A549 treated with ZK216348 at 1 μM for 4 hours (cell line): ENCODE measurements at places on chromosomes 4 and X. TPM values are rescaled to one million over a fixed set of nuclear protein-coding genes. Genes with fewer than 3 reads are reported as not detected.

The SH3TC1 gene
- total RNA-seq: 10.7 to 23.0 TPM (median 16.2 TPM) in 5 replicates

The GABRB1 gene
- total RNA-seq: not detected in 5 replicates

The CSAG3 gene
- total RNA-seq: not detected in 5 replicates

The NPY5R gene
- total RNA-seq: not detected in 5 replicates

The WNK3 gene
- total RNA-seq: 0.05 to 0.07 TPM in 2 of 5 replicates, not detected in the others

The CENPVL3 gene
- total RNA-seq: 0.09 to 0.45 TPM (median 0.15 TPM) in 5 replicates

The H2BW2 gene
- total RNA-seq: not detected in 5 replicates

The CENPI gene
- 8.2 to 14.1 TPM (median 12.5 TPM) in 5 replicates for total RNA-seq

The DGAT2L6 gene
- total RNA-seq: not detected in 5 replicates

The SRPX2 gene
- total RNA-seq: 2.4 to 5.3 TPM (median 3.3 TPM) in 5 replicates

The SAGE1 gene
- total RNA-seq: 0.05 TPM in 1 of 5 replicates, not detected in the others

The H2BW1 gene
- not detected in 5 replicates for total RNA-seq

The HHIP gene
- 0.72 to 1.6 TPM (median 1.3 TPM) in 5 replicates for total RNA-seq

The ARHGAP24 gene
- 2.9 to 4.5 TPM (median 3.9 TPM) in 5 replicates for total RNA-seq

The C4orf33 gene
- total RNA-seq: 3.7 to 7.6 TPM (median 4.9 TPM) in 5 replicates

The HAUS3 gene
- 4.6 to 8.5 TPM (median 7.8 TPM) in 5 replicates for total RNA-seq

The RTL3 gene
- total RNA-seq: 0.08 TPM in 1 of 5 replicates, not detected in the others

The SPATA4 gene
- 0.22 to 0.32 TPM (median 0.25 TPM) in 3 of 5 replicates, not detected in the others for total RNA-seq

The CLIC2 gene
- 0.11 to 0.20 TPM (median 0.12 TPM) in 3 of 5 replicates, not detected in the others for total RNA-seq

The MAPK10 gene
- total RNA-seq: 0.27 to 0.86 TPM (median 0.44 TPM) in 5 replicates

The EREG gene
- total RNA-seq: 13.3 to 34.4 TPM (median 26.5 TPM) in 5 replicates

The GYG2 gene
- total RNA-seq: 3.7 to 4.8 TPM (median 4.0 TPM) in 5 replicates

The IL2RG gene
- total RNA-seq: 0.09 to 0.21 TPM (median 0.18 TPM) in 3 of 5 replicates, not detected in the others

The DCHS2 gene
- 0.04 TPM in 1 of 5 replicates, not detected in the others for total RNA-seq

The KDR gene
- 0.05 to 0.11 TPM (median 0.09 TPM) in 3 of 5 replicates, not detected in the others for total RNA-seq

The SCML2 gene
- 6.8 to 8.9 TPM (median 7.3 TPM) in 5 replicates for total RNA-seq

The CLOCK gene
- total RNA-seq: 3.1 to 7.2 TPM (median 4.6 TPM) in 5 replicates

The MAGEA11 gene
- total RNA-seq: not detected in 5 replicates

The ODAPH gene
- 1.6 TPM in 1 of 5 replicates, not detected in the others for total RNA-seq

The GYPE gene
- not detected in 5 replicates for total RNA-seq

The PUDP gene
- total RNA-seq: 22.9 to 25.3 TPM (median 25.1 TPM) in 5 replicates

The MAOB gene
- 0.09 to 0.20 TPM (median 0.14 TPM) in 3 of 5 replicates, not detected in the others for total RNA-seq

The NAA11 gene
- not detected in 5 replicates for total RNA-seq

The PAGE4 gene
- total RNA-seq: not detected in 5 replicates

The GABRG1 gene
- not detected in 5 replicates for total RNA-seq

The SLC4A4 gene
- 0.96 to 2.4 TPM (median 1.9 TPM) in 5 replicates for total RNA-seq

The GRPR gene
- 0.08 to 0.13 TPM in 2 of 5 replicates, not detected in the others for total RNA-seq

The HTN1 gene
- total RNA-seq: not detected in 5 replicates

The PHOX2B gene
- not detected in 5 replicates for total RNA-seq

The FAM236D gene
- not detected in 5 replicates for total RNA-seq

The RTL5 gene
- total RNA-seq: 1.9 to 3.2 TPM (median 2.8 TPM) in 5 replicates
